ENCODE measurements at places on chromosomes 4 and X. TPM values are rescaled to one million over a fixed set of nuclear protein-coding genes. Genes with fewer than 3 reads are reported as not detected.

Gene PLP1
- not detected for total RNA-seq

Gene PNMA5
- 0.12 TPM for total RNA-seq

Gene CD38
- total RNA-seq, result 113 TPM

Gene CLDN22
- not detected for total RNA-seq

Gene THOC2
- 87.2 TPM for total RNA-seq

Gene ARMCX2
- 2.7 TPM for total RNA-seq

Gene SCRG1
- total RNA-seq, result not detected

Gene AKAP4
- total RNA-seq, result not detected

Gene RADX
- 6.0 TPM for total RNA-seq

Gene KCNE5
- 0.23 TPM for total RNA-seq

Gene NAP1L2
- total RNA-seq, result 2.5 TPM

Gene ATP7A
- 12.2 TPM for total RNA-seq

Gene BGN
- total RNA-seq, result not detected

Gene FATE1
- not detected for total RNA-seq

Gene FGD1
- 0.19 TPM for total RNA-seq

Gene BOD1L1
- 42.6 TPM for total RNA-seq

Gene SRPX2
- not detected for total RNA-seq

Gene POU3F4
- not detected for total RNA-seq

Gene NXF2
- total RNA-seq, result not detected

Gene CASK
- total RNA-seq, result 47.4 TPM

Gene CT45A10
- total RNA-seq, result not detected

Gene VCX3A
- total RNA-seq, result not detected

Gene NLGN4X
- total RNA-seq, result not detected

Gene PLCXD1
- total RNA-seq, result 40.0 TPM

Gene GASK1B
- not detected for total RNA-seq

Gene HSD17B13
- total RNA-seq, result 0.15 TPM

Gene PRICKLE3
- 15.5 TPM for total RNA-seq

Gene NAP1L3
- total RNA-seq, result 1.2 TPM

Gene RAB9B
- total RNA-seq, result 0.79 TPM

Gene GABRA4
- not detected for total RNA-seq

Gene NXF2B
- not detected for total RNA-seq

Gene DKK2
- total RNA-seq, result not detected

Gene NIPAL1
- 1.1 TPM for total RNA-seq

Gene TMEM31
- total RNA-seq, result not detected

Gene NAT8L
- total RNA-seq, result 0.14 TPM

Gene XAGE1B
- total RNA-seq, result not detected

Gene GJB1
- total RNA-seq, result not detected

Gene UCP1
- not detected for total RNA-seq

Gene SLC25A53
- total RNA-seq, result 8.0 TPM

Gene FHIP1A
- 0.05 TPM for total RNA-seq

Gene SMIM10
- not detected for total RNA-seq

Gene ITIH6
- not detected for total RNA-seq

Gene DUX4
- not detected for total RNA-seq

Gene TCP11X2
- total RNA-seq, result not detected
